Sigmoid colon (tissue), 7 donors: ENCODE measurements at places on chromosomes 3 and 15. TPM values are rescaled to one million over a fixed set of nuclear protein-coding genes. Genes with fewer than 3 reads are reported as not detected.

DNA sequence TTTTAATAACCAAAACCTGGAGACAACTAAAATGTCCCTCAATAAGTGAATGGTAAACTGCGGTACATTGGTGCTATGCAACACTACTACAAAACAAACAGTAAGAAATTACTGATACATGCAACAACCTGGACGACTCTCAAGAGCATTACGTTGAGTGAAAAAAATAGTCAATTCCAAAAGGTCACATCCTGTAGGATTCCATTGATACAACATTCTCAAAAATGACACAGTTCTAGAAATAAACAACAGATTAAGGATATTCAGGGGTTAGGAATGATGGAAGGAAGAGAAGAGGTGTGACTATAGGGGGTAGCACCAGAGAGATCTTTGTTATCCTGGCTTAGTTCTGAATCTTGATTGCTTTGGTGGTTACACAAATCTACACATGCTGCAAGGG lies 72.2 kb downstream of the ZNF148 start:
- no peak for DNase-seq

- no peak for DNase-seq
Measured at GRCh38 chr3:16239780-16240179, 25.0 kb downstream of the DPH3 start.

- DNase-seq = peak; percentile 75
Measured at GRCh38 chr3:8482960-8483665, 18.5 kb upstream of the LMCD1 start.

- no peak for DNase-seq
Measured at GRCh38 chr3:14413381-14414071, 11.1 kb downstream of the SLC6A6 start.

GRCh38 chr3:25508901-25509300 lies 80.8 kb downstream of the RARB start:
- DNase-seq = no peak

DNA sequence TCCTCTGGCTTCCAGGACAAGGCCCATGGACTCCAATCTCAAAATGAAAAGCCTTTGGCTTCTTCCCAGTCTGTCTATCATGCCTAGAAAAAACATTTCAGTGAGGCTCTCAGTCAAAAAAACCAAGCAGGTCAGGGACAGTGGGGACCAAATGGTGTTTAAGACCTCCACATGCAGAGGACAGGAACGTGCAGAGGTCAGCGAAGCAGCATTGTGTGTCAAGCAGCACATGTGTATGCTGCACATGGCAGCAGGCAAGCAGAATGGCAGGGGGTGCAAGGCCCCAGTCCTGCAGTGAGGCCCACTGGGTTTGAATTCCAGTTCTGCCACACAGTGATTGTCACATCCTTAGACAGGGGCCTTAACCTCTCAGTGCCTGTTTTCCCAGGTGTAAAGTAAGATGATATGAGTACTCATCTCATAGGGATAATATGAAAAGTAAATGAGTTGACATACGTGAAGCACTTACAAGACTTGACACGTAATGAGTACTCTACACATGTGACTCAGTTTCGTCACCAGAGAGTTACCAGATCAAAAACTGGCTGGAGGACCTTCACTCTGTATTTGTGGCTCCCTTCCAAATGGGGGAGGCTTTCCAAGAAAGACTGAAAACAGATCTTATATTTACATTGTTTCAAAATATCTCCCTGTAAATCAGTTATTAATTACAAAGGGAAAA lies 11.2 kb downstream of the STIMATE start:
- DNase-seq = no peak

DNA sequence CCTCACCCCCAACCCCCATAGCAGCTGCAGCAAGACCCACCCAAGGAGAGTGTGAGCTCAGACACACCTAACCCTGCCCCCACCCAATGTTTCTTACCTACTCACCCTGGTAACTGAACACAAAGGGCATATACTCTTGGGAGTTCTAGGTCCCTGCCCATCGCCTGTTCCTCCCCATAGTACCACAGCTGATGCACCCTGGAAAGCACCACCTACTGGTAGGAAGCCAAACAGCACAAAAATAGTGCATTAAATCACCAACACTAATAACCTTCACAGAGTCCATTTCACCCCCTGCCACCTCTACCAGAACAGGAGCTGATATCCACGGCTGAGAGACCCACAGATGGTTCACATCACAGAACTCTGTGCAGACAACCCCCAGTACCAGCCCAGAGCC lies 245.2 kb downstream of the EFHB start:
- DNase-seq = no peak

DNA sequence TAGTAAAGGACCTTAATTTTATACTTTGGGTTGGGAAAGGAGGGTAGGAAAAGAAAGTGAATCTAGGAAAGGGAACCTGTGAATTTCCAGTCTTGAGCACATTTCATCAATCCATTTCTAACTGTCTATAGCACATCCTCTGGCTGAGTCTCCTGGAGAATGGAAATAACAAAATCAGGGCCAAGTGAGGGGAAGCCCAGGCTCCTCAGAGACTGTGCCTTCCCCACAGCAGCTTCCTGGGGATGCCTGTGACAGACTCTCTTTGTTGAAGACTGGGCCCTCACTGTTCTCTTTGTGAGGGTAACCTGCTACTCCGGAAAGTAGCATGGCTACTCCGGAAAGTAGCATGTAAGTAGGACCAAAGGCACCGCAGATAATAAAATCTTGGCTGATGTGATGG lies 22.6 kb upstream of the CSPG5 start:
- DNase-seq = no peak

GRCh38 chr3:119294696-119295671 lies 801 bp downstream of the ARHGAP31 start:
- DNase-seq = peak; percentile 74

GRCh38 chr3:111314898-111315297 lies 227.1 kb upstream of the CD96 start:
- DNase-seq = no peak

- no peak for DNase-seq
Measured at GRCh38 chr3:141656771-141657170, 81.3 kb upstream of the RNF7 start.

DNA sequence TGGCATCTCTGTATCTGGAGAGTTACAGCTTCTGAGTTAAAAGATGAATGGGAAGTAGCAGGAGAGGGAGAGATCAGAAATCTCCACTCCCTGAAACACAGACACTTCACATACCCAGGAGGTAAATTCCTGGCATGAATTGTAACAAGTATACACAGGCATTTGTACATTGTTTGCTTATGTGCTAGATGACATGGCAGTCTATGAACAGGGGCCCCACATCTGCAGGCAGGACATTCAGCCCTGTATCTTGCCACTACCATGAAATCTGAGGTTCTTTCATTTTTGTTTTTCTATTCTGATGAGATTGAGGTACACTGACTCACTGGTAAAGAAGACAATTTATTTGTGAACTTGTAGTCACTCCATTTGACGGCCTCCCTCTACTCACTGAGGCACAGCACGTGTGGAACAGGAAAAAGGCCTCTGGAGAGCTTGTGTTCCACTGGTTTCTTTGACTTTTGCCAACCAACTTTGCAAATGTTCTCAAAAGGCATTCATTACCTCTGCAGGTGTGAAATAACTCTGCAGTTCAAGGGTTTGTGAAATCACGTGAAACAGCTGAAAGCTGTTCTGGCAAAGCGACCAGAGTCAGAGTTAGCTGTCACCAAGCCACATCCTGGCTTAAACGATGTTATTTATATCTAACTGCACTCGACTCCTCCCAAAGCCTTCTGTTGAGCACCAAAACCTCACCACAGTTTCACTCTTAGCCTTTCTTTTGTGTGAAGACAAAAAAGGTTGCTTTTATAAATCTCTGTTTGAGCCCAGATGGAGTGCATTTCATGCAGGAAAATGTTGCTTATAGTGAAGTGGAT lies 401.3 kb upstream of the CFAP20DC start:
- no peak for DNase-seq

- no peak for DNase-seq
Measured at GRCh38 chr3:194906229-194906629, 220.5 kb downstream of the FAM43A start.

- peak; percentile 93 for DNase-seq
Measured at GRCh38 chr3:50264383-50264963, 4.5 kb upstream of the SEMA3B start.

DNA sequence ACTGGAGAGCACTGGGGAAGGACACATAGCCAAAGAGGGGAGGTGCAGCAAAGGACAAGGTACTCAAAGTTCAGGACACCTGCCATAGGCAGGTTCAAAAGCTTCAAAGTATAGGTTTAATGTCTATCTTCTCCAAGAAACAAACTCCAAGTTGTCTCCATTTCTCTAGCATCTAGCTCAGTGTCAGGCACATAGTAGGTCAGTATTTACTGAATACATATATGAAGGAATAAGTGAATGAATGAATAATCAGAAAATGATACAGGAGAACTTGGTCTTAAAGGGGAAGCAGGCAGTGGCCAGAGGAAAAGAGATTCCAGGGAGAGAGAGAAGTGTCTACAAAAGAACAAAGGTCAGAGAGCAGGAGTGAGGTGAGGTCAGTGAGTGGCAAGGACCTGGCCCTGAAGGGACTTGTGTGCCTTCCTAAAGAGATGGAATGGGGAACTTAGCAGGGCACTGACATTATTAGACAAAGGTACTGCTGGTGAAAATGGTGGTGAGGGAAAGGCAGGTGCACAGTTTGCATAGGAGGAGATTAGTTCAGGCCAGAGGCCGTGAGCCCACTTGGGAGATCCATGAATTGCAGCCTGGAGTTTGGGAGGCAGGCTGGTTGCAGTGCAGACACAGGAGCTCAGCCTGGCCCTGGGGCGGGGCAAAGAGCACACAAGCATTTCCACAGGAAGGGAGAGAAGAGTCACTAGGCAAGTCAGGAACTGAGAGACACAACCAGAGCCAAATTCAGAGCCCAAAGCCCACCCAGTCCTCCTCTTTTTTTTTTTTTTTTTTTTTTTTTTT lies 21.4 kb downstream of the TBC1D2B start:
- DNase-seq = no peak

Gene PRKCI
- 33.2 TPM for total RNA-seq

Gene GPD1L
- 39.1 TPM for total RNA-seq

Gene SCAANT1
- total RNA-seq = not detected

Gene LMAN1L
- total RNA-seq = not detected

Gene SLC2A2
- total RNA-seq = not detected

Gene USP4
- 28.2 TPM for total RNA-seq

Gene CYP8B1
- total RNA-seq = not detected

Gene CACNA2D2
- total RNA-seq = 1.1 TPM
